Astrocyte of the cerebellum (primary cell): ENCODE measurements at places on chromosomes 4 and X.

DNA sequence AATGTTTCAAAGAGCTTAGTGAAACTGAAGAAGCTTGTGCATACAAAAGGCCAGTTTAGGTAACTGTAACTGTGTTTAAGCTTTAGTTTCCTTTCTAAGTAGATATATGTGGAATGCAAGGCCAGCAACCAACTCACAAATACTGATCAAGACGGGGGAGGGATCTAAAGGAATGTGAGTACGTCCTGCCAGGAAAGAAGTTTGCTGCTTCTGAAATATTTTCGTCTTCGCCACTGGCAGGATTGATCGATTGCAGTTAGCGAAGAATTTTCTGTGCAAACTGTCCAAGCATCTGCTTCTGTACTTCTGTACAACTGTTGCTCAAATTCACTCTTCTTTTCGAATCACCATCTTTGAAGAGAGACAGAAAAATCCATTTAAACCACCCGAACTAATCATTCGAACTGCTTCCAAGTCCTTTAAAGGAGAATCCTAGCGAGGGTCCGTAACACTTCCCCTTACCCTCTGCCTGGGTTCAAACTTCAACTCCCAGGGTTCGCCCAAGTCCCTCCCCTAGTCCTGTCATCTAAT is 373 bp upstream of the INTS6L start:
- DNase-seq: peak; percentile 24

- no peak for DNase-seq
These were observed 688 bp upstream of the EVC start for GRCh38 chr4:5710065-5710960.

DNA sequence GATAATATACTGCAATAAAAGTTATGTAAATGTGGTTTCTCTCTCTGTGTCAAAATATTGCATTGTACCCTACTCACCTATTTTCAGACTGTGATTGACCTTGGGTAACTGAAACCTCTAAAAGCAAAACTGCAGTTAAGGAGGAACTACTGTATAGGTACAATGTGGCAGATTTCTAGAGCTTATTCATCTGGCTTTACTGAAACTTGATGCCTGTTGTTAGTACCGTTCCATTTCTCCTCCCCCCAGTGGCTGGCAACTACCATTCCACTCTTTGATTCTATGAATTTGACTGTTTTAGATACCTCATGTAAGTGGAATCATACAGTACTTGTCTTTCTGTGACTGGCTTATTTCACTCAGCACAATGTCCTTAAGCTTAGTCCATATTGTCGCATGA is 61.9 kb downstream of the HOPX start:
- peak; percentile 23 for DNase-seq

DNA sequence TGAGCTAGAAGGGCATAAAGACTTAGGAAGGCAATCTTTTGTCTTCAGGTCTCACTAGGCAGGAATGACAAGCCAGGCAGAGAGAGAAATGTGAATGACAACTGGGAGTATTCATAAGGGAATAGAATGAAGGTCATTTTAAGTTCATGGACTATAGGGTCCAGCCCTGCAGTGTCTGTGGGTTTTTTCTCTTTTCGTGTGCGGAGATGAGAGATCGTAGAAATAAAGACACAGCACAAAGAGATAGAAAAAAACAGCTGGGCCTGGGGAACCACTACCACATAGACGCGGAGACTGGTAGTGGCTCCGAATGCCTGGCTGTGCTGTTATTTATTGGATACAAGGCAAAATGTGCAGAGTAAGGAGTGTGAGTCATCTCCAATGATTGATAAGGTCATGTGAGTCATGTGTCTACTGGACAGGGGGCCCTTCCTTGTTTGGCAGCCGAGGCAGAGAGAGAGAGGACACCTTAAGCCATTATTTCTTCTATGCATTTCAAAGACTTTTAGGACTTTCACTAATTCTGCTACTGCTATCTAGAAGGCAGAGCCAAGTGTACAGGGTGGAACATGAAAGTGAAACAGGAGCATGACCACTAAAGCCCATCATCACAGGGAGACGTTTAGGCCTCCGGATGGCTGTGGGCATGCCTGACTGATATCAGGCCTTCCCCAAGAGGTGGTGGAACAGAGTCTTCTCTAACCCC is 921.8 kb upstream of the PCDH10 start:
- DNase-seq: no peak

GRCh38 chrX:70422851-70423341 is at the start of gene GDPD2:
Gene GDPD2, plus strand, starts transcription at chrX:70423314. Its CDS starts 1,671 bp downstream, at chrX:70424985.
- DNase-seq: peak; percentile 29

GRCh38 chr4:189060104-189060503 is 880.6 kb upstream of the FRG1 start:
- no peak for DNase-seq

DNA sequence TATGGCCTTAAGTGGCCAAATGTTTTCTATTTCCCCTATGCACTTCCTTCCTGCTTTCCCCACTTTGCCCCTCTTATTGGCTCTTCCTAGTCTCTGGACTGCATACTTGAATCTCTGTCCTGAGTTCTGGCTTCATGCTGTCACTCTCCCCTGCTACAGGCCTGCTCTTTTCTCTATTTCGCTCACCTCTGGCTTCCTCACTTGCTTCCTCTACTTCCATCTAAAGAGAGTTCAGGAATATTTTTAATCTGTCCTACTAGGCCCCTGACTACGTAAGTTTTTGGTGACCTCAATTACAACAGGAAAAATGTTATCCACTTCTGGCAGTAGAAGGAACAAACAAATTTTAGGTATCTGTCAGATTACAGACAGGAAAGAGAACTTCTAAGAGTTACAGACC is 65.7 kb upstream of the WDR17 start:
- no peak for DNase-seq

GRCh38 chr4:125397226-125397625 is 82.5 kb downstream of the FAT4 start:
- no peak for DNase-seq

DNA sequence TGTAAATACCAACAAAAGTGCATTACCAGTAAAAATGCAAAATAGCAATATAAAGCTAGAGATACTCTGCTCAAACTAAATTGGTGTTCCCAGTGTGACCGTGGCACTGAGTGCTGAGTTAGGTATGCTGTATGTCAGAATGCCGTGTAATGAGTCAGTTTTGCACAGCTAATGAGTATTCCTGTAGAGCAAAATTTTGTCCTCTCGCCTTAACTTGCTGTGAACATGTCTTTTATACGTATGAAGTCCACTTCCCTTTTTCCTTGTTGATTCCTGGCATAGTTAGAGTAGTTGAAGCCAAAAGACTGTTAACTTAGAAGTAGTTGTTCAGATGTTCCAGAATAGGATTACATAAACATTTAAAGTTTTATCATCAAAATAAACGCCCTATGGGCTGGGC is 11.5 kb downstream of the DCLK2 start:
- no peak for DNase-seq

- DNase-seq: no peak
These were observed 560.9 kb downstream of the KCNIP4 start for GRCh38 chr4:21387683-21388082.

GRCh38 chr4:7674706-7675105 is 240.0 kb upstream of the PSAPL1 start:
- no peak for DNase-seq

DNA sequence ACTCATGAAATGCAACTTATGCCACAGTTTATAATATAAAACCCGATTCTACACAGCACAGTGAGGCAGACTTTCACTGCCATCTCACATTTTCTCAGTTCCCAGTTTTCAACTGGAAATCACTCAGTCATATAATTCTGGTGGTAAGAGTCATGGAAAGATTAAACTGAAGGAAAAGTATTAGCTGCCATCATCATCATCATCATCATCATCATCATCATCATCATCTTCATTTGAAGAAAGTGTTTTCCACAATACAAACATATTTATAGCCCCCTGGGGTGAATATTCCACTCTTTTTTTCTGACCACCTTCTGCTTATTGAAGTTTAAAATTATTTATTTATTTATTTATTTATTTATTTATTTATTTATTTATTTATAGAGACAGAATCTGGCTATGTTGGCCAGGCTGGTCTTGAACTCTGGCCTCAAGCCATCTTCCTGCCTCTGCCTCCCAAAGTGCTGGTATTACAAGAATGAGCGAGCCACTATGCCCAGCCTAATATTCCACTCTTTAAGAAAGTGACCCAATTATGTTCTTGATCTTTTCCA is 6.0 kb upstream of the UBQLN2 start:
- DNase-seq: no peak

DNA sequence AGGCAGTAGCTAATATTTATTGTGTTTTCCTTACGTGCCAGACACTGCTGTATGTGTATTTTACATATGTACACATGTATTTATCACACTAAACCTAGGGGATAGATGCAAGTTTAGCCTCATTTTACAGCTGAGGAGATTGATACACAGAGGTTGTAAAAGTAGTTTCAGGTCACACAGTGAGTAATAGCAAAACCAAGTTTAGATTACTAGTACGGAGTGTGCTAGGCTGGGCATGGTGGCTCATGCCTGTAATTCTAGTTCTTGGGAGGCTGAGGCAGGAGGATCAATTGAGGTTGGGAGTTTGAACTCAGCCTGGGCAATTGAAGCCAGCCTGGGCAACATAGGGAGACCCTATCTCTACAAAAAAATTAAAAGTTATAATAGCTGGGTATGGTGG is 701.1 kb upstream of the ATOH1 start:
- DNase-seq: no peak

DNA sequence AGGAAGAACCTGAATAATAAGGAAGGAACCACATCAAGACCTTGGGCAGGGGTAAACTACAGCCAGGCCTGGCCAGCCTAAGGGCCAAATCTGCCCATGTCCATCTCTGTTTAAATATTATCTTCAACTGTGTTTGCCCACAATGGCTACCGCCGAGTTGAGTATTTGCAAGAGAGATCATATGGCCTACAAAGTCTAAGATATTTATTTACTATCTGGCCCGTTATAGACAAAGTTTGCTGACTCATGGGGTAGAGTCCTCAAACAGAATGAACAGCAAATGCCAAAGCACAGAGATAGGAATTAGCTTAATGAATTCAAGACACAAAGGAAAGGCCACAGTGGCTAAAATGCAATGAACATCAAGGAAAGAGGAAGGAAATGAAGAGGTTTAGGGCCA is 44.8 kb downstream of the RPS6KA3 start:
- DNase-seq: no peak

DNA sequence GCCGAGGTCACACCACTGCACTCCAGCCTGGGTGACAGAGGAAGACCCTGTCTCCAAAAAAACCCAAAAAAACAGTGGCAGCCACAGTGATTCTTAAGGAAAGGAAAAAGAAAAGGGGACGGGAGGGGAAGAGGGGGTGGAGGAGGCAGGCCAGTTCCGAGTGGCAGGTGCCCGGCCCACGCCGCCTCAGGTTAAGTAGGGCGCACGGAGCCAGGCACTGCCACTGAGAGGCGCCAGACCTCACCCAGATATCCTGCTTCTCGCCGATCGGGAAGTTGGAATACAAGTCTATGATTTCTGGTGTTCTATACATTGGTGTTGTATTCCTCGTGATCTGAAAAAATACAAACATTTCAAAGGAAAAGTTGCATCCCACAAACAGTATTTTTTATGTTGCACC is 35.9 kb downstream of the GAK start:
- DNase-seq: no peak

- no peak for DNase-seq
These were observed 386.5 kb downstream of the GPAT3 start for GRCh38 chr4:83922402-83922801.

DNA sequence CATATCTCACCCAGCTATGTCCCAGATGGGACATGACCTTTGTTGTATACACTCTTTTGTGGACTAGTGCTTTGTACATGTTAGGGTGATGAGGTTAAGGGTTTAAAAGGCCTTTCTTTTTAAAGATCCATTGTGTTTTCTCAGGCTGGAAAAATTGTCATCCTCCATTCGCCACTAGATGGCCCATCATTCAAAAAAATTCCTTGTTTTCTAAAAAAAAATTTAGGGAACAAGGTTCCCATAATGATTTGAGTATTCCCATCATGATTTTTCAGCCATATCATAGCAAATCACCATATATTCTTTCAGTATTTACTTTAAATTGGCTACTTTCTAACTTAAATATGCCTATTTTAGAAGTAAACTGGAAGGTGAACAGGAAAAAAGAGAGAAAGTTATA is 91.9 kb upstream of the TMEM164 start:
- no peak for DNase-seq

DNA sequence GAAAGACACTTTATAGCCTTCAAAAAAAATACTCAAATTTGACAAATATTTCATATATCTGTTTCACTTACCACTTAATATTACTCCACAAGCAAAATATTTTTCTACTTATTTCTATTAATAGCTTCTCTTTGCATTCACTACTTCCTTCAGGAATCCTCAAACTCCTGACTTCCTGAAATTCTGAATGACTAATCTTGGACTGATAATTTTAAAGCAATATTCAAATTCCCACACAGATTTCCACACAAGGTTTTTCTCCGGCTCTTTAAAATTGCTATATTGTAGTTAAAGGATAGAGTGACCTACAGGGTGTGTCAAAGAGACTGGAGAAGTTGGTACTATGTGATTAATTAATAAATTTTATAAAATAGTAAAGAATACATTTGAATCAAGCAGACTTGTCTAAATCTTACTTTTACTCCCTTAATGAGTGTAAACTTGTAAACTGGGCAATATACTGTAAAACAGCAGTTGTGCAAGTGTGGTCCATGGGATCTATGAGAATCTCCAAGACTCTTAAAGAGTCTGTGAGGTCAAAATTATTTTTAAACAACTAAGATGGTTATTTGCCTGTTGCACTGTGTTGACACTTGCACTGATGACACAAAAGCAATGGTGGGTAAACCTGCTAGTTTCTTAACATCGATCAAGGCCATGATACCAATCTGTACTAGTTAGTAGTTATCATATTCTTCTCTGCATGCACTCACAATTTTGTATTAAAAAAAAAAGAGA is 44.5 kb downstream of the ANKRD17 start:
- no peak for DNase-seq

DNA sequence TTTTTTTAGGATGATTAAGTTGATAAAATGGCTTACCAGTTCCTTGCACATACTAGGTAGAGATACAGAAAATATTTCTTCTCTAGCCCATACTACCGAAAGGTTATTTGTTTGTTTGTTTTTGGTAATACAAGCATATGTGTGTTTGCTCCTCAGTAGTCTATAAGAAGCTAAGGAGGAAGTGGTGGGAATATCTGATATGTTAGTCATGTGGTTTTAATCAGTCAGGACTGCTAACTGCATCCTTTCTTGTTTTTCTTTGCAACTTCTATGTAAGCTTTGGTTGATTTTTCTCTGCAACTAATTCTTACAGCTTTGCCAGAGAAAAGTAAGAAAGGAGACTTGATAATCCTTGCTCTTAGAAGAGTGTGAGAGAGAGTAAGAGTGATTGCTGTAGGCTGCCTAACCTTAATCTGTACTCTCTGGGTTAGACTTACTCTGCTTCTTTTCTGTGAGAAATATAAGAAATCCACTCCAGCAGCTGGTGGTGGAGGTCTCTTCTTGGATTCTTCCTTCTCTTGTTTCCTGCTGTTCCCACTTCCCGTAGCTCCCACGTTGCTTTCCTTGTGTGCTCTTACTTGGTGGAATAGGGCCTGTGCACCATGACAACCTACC is 28.3 kb downstream of the SEPTIN11 start:
- DNase-seq: peak; percentile 65

- no peak for DNase-seq
These were observed 429.5 kb downstream of the GRID2 start for GRCh38 chr4:92733231-92733630.

GRCh38 chr4:8794491-8794890 is 77.1 kb downstream of the HMX1 start:
- no peak for DNase-seq
